ENCODE measurements at places on chromosomes 5 and 9.

DNA sequence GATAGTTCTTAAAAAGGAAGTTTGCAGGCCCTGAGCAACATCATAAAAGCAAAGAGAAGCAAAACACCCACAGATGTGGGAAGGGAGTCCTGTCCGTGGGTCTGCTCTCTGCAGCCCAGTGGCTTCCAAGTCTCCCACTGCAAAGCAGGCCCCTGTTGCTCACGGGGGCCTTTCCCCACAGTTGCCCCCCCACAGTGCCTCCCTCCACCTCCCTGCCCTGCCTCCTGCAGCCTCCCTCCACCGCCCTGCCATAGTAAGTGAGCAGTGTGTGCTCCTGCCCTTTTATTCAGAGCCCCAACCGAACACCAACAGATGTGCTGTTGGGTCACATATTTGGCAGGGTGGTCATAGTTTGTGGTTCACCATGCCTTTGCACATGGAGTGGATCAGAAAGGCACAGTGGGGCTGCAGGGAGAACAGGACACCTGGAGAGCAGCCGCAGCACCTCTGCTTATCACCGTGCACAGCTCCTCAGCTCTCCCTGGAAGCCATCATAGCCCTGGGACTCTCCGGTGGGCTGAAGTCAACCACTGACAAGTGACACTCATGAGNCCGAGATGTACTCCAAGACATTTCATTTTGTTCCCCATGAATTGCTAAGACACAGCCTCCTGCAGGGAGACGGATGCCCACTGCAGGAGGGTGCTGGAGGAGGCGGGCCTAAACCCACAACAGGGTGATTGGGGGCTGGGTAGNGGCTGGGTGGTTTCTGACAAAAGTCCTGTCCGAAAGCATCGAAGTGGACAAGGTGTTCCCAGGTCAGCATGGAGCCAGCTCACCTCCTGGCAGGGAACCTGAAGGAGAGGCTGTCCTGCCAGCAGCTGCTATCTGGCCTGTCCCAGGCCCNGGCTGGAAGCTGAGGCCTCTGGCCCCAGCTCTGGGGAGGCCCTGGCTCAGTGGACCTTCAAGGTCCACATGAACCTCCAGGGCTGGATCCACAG lies 278.9 kb downstream of the GADD45G start:
- DNase-seq: no peak

GRCh38 chr5:177471610-177472356 lies 1.7 kb downstream of the DBN1 start:
- no peak for DNase-seq

- no peak for DNase-seq
Measured at GRCh38 chr5:51271261-51271660, 112.0 kb upstream of the ISL1 start.

DNA sequence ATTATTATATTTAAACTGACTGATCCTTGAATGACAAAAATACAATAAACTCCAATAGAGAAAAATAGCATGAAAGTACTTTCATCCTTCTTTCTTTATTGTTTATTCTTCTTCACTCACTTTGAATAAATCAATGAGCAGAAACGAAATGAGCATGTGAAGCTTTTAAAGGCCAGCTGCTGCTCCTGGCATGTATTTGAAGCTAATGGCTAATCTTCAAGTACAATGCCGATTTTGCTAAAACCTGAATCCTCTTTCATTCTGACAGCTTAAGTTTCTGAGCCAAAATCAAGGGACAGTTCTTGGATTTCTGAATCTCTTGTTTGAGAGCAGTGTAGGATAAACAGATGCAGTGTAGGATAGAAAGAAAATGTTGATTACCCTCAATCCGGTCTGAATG lies 237.3 kb downstream of the CDH10 start:
- DNase-seq: no peak

- no peak for DNase-seq
Measured at GRCh38 chr5:136020001-136020382, 8.8 kb upstream of the TGFBI start.

- DNase-seq: no peak
Measured at GRCh38 chr5:4387290-4387689, 752.8 kb upstream of the ADAMTS16 start.
